ENCODE measurements at places on chromosomes 3 and 15.

DNA sequence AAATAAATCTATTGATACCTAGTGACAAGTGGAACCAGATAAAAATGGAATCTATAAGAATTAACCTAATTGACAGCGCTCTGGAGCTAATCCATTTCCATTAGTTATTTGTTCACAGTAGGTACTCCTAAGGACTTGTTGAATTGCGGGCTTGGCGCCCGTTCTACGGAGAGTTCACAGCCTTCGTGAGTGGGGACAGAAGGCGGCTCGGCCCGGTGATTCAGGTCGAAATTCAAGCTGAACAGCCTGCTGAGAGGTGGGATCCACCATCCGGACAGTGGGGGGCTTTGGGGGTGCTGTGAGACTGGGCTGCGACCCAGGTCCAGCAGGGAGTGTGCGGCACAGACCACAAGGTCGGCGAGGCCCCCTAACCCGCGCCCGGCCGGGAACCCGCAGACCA, 779 bp upstream of the CTNNB1 start:
- peak overlapping the region; percentile 100 for H3K27ac ChIP-seq
- no peaks in the 10 kb centered on the region for H3K27me3 ChIP-seq

DNA sequence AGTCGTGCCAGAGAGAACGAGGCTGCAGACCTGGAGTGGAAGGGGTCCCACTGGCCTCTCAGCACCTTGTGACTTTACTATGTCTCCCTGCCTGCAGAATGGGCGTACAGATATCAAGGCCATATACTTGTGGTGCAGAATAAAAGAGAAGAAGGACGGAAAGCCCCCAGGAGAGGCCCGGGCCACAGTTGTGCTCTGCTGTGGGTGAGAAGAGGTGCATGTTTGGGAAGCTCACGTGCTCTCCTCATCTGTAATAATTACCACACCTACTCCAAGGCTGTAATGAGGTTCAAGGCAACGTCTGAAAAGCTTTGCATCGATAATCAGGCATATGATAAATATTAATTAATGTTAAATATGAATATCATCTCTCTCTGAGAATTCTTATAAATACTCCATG, 58.0 kb downstream of the MGLL start:
- no peaks in the 10 kb centered on the region for H3K4me1 ChIP-seq
- DNase-seq = no peak
- H3K27me3 ChIP-seq = no peaks in the 10 kb centered on the region
- H3K4me3 ChIP-seq = no peak overlapping the region
- H3K27ac ChIP-seq = no peak overlapping the region

GRCh38 chr15:64987136-64987535, 2.6 kb downstream of the SPG21 start:
- H3K27me3 ChIP-seq = no peaks in the 10 kb centered on the region
- H3K27ac ChIP-seq = peak overlapping the region; percentile 28
- H3K36me3 ChIP-seq = no peaks in the 10 kb centered on the region
- no peak for DNase-seq

GRCh38 chr15:39502082-39502447, 78.8 kb upstream of the THBS1 start:
- no peaks in the 10 kb centered on the region for H3K36me3 ChIP-seq
- H3K4me3 ChIP-seq = no peak overlapping the region
- no peak for DNase-seq

DNA sequence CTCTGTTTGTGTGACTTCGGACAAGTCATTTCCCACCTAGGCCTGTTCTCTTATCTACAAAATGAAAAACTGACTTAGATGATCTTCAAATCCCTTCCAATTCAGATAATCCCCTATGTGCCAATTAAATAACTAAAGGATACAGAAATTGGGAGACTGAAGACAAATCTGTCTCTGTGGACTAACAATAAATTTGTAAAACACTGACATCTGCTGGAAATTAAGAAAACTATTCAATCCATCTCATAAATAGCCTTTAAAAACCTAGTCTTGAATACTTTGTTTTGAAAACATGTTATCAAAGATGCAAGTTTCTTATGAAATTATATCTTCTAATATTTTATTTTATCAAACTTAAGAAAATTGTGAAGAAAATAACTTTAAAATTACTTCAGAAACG, 38.3 kb downstream of the MTHFS start:
- H3K27ac ChIP-seq = no peak overlapping the region
- H3K4me3 ChIP-seq = no peak overlapping the region
- H3K36me3 ChIP-seq = no peaks in the 10 kb centered on the region
- no peaks in the 10 kb centered on the region for H3K27me3 ChIP-seq

GRCh38 chr15:61828008-61828407, 232.2 kb downstream of the VPS13C start:
- no peak overlapping the region for H3K27ac ChIP-seq
- H3K4me3 ChIP-seq = no peak overlapping the region
- no peaks in the 10 kb centered on the region for H3K36me3 ChIP-seq
- no peaks in the 10 kb centered on the region for H3K4me1 ChIP-seq
- no peak for DNase-seq

- no peaks in the 10 kb centered on the region for H3K4me1 ChIP-seq
- H3K4me3 ChIP-seq = peak overlapping the region; percentile 43
- H3K36me3 ChIP-seq = no peaks in the 10 kb centered on the region
- H3K27me3 ChIP-seq = no peaks in the 10 kb centered on the region
- no peak overlapping the region for H3K27ac ChIP-seq
These were observed 64.0 kb upstream of the CPOX start for GRCh38 chr3:98657457-98657856.

- H3K27me3 ChIP-seq = no peaks in the 10 kb centered on the region
- H3K27ac ChIP-seq = peak overlapping the region; percentile 21
- no peaks in the 10 kb centered on the region for H3K4me1 ChIP-seq
- no peaks in the 10 kb centered on the region for H3K36me3 ChIP-seq
- no peak overlapping the region for H3K4me3 ChIP-seq
These were observed 113.5 kb downstream of the VGLL4 start for GRCh38 chr3:11530153-11530721.

DNA sequence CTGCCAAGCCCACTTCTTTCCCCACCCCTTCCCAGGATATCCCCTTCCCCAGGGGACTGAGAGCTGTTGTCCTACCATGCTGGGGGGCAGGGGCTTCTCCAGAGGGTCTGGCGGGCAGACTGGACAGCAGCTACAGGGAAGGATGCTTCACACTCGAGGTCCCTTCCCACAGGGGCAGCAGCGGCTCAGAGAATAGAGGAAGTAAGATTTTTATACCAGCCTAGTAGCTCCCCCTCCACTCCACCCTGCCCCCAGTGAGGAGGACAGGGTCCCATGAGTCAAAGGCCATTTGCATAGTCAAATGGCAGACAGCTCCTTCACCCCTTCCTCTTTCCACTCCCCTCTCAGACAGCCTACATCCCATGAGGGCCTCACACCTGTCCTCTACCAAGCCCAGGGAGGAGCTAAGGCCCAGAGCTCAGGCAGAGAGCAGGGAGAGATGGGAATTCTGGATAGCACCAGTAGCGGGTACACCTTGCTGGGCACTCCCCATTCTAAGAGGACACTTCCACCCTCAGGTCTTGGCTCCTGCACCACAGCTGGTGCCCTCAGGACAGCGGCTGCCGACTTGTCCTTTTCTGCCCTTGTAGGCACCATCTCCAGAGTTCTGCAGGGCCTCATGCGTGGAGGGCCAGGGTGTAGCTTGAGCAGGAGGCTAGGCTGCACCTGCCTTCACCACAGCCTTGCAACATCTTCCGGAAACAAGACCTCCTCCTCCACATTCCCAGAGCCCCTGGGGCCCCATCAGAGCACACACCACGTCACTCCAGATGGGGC, at the start of gene TLR9:
Gene TLR9 (minus strand): TSS at position 194 of the 777 bp plus-strand sequence. CDS start 116 bp downstream, at position 78.
- no peak within 1 kb of the TSS for H3K4me3 ChIP-seq
- H3K27ac ChIP-seq = peak within 1 kb of the TSS; percentile 32
- peaks cover 9% of the 10 kb centered on the region for H3K4me1 ChIP-seq

DNA sequence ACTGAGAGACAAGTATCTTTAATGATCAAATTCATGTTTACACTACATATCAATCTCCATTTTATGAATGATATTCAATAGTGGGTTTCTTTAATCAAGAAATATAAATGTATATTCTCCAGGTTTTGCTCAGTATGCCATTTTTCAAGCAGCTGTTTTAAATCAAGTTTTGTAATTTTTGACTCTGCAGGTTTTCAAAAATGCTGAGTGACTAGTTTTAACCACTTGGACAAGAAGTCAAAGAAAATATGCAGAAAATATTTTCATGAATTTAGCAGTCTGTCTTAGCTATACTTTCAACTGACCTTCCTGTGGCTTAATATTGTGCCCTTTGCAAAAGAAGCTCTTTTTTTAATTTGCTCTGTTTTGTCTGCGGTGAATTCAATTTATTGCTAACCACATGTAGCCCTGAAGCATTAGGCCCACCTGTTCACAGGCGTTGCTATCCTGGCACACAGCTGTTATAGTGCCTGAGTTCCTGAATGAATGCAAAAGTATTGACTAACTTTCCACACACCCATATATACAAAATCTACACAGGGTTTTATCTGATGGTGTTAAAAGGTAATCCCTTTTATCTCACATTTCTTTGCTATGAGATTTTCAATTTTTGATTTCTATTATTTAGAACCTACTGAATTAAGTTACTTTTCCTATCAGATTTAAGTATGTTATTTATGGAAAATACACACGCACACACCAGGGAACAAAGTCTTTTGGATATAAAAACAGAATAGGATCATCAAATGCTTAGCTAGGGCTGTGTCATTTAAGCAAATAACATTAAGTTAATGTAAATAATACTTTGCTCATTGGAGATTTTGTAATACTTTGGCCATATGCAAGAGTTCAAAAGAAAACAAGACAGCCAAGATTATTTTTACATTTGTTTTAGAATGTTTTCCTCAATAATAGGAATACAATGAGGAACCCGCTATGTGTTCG, 1166.1 kb upstream of the GBE1 start:
- H3K27ac ChIP-seq = no peak overlapping the region
- H3K27me3 ChIP-seq = no peaks in the 10 kb centered on the region
- no peaks in the 10 kb centered on the region for H3K4me1 ChIP-seq
- no peak for DNase-seq
- no peak overlapping the region for H3K4me3 ChIP-seq

- no peaks in the 10 kb centered on the region for H3K36me3 ChIP-seq
- H3K4me3 ChIP-seq = no peak overlapping the region
- no peak overlapping the region for H3K27ac ChIP-seq
- DNase-seq = no peak
- no peaks in the 10 kb centered on the region for H3K27me3 ChIP-seq
- H3K4me1 ChIP-seq = no peaks in the 10 kb centered on the region
These were observed 57.6 kb upstream of the BBX start for GRCh38 chr3:107465064-107465631.

- no peak overlapping the region for H3K27ac ChIP-seq
- H3K36me3 ChIP-seq = no peaks in the 10 kb centered on the region
These were observed 48.6 kb upstream of the KLF13 start for GRCh38 chr15:31278061-31278445.

DNA sequence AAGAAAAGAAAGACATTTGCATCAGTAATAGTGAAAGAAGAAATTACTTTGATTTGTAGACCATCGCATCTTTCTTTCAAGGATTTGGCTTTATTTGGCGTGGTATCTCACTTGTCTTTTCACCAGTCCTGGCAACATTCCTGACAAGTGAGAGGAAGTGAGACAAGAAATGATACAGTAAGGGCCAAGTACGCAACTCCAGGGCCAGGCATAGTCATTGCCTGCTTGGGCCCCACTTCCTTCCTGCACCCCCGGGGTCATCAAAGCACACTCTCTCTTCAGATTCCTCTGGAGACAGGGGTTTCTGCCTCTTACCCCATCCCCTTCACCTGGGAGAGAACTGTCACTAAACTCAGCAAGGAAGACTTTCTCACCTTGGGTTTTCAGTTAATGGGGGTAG, 55.1 kb downstream of the CD47 start:
- H3K36me3 ChIP-seq = no peaks in the 10 kb centered on the region
- no peaks in the 10 kb centered on the region for H3K4me1 ChIP-seq
- H3K27me3 ChIP-seq = no peaks in the 10 kb centered on the region
- no peak overlapping the region for H3K27ac ChIP-seq
- DNase-seq = no peak

- no peaks in the 10 kb centered on the region for H3K4me1 ChIP-seq
- no peak overlapping the region for H3K4me3 ChIP-seq
- H3K27ac ChIP-seq = peak overlapping the region; percentile 41
- DNase-seq = no peak
These were observed 477.3 kb downstream of the GABRG3 start for GRCh38 chr15:27448234-27448633.

DNA sequence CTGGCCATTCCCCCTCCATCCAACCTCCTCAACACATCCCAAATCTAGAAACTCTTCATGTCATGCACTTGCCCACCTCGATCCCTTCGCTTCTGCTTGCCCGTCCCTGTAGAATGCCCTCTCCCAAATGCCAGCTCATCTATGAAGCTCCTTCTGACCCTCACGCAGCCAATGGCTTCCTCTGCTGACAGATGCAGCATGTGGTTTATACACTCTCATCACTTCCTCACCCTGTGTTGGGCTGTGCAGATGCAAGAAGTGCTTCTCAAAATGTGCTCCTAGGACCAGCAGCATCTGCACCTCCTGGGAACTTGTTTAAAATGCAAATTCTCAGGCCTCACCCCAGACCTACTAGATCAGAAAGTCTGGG, 51.7 kb downstream of the SEMA5B start:
- no peak for DNase-seq
- H3K4me1 ChIP-seq = peaks cover 12% of the 10 kb centered on the region
- no peak overlapping the region for H3K27ac ChIP-seq
- no peaks in the 10 kb centered on the region for H3K36me3 ChIP-seq

GRCh38 chr3:112786002-112786590, 60.6 kb downstream of the CD200R1L start:
- H3K4me3 ChIP-seq = no peak overlapping the region
- H3K36me3 ChIP-seq = no peaks in the 10 kb centered on the region
- H3K27me3 ChIP-seq = no peaks in the 10 kb centered on the region

DNA sequence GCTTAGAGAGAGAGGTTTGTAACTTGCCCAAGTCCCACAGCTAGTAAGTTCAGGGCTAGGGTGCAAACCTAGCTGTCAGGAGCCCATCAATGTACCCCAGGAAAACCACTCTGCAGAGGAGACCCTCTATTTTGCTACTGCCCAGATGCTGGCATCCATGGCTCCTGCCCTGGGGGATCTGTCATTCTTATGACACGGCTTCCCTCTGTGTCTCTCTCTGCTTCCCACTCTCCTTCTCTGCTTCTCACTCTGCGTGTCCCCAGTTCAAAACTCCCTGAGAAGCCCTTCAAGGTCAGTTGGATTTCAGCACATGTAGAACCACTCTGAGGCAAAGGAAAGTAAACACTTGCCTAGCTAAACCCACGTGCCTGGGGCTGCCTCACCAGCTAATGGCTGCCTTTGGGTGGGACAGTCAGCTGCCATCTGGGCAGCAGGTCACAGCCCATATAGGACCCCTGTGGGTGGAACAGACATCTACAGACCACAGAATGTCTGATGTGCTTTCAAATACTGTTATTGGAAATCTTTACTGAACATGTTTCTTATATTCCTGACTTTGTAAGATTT, 29.4 kb upstream of the SLCO2A1 start:
- H3K27me3 ChIP-seq = no peaks in the 10 kb centered on the region
- H3K4me3 ChIP-seq = no peak overlapping the region
- H3K4me1 ChIP-seq = no peaks in the 10 kb centered on the region
- DNase-seq = no peak
- no peak overlapping the region for H3K27ac ChIP-seq

- H3K27me3 ChIP-seq = no peaks in the 10 kb centered on the region
- H3K36me3 ChIP-seq = no peaks in the 10 kb centered on the region
- H3K27ac ChIP-seq = no peak overlapping the region
These were observed 460.3 kb upstream of the PROK2 start for GRCh38 chr3:72245183-72245811.

- DNase-seq = peak; percentile 30
- H3K36me3 ChIP-seq = no peaks in the 10 kb centered on the region
- no peak overlapping the region for H3K4me3 ChIP-seq
- H3K27me3 ChIP-seq = no peaks in the 10 kb centered on the region
- peaks cover 4% of the 10 kb centered on the region for H3K4me1 ChIP-seq
- peak overlapping the region; percentile 74 for H3K27ac ChIP-seq
These were observed 7.4 kb downstream of the EDEM1 start for GRCh38 chr3:5194801-5195509.

GRCh38 chr3:132325103-132325606, 7.9 kb downstream of the ACP3 start:
- H3K36me3 ChIP-seq = no peaks in the 10 kb centered on the region
- H3K27ac ChIP-seq = peak overlapping the region; percentile 64
- no peaks in the 10 kb centered on the region for H3K27me3 ChIP-seq
- no peaks in the 10 kb centered on the region for H3K4me1 ChIP-seq
- DNase-seq = no peak

All from breast epithelium (tissue), 4 donors.